ENCODE measurements at places on chromosomes 11 and 22. TPM values are rescaled to one million over a fixed set of nuclear protein-coding genes. Genes with fewer than 3 reads are reported as not detected.

ASPHD2 gene
- 1.4 TPM for total RNA-seq

KREMEN1 gene
- 23.8 TPM for total RNA-seq

LDHAL6A gene
- not detected for total RNA-seq

SOX10 gene
- total RNA-seq, result not detected

CCDC81 gene
- 1.6 TPM for total RNA-seq

TXN2 gene
- 60.3 TPM for total RNA-seq

SYCE3 gene
- total RNA-seq, result not detected

CSRP3 gene
- total RNA-seq, result not detected

ST14 gene
- total RNA-seq, result 49.1 TPM

PIK3C2A gene
- total RNA-seq, result 111 TPM

OSBP2 gene
- total RNA-seq, result 1.3 TPM

IL17REL gene
- total RNA-seq, result not detected

TYR gene
- not detected for total RNA-seq

DNA sequence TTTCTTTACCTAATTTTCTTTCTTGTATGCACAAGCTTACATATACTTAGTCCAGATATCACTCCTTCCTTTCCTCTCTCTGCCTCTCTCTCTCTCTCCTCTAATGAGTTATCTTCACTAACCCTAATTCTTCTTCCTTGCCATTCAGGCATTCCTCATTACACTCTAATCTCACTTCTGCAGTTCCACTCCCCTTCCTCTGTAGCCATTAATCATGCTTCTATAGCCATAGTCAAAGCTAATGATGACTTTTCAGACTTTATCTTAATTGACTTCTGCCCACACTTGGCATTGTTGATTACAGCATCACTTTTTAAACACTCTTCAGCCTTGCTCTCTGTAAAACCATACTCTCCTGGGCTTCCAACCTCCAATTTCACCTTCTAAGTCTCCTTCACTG, 35.3 kb upstream of the SC5D start:
- no peak for DNase-seq

GRCh38 chr11:95241681-95242081, 10.7 kb upstream of the SESN3 start:
- no peak for DNase-seq

DNA sequence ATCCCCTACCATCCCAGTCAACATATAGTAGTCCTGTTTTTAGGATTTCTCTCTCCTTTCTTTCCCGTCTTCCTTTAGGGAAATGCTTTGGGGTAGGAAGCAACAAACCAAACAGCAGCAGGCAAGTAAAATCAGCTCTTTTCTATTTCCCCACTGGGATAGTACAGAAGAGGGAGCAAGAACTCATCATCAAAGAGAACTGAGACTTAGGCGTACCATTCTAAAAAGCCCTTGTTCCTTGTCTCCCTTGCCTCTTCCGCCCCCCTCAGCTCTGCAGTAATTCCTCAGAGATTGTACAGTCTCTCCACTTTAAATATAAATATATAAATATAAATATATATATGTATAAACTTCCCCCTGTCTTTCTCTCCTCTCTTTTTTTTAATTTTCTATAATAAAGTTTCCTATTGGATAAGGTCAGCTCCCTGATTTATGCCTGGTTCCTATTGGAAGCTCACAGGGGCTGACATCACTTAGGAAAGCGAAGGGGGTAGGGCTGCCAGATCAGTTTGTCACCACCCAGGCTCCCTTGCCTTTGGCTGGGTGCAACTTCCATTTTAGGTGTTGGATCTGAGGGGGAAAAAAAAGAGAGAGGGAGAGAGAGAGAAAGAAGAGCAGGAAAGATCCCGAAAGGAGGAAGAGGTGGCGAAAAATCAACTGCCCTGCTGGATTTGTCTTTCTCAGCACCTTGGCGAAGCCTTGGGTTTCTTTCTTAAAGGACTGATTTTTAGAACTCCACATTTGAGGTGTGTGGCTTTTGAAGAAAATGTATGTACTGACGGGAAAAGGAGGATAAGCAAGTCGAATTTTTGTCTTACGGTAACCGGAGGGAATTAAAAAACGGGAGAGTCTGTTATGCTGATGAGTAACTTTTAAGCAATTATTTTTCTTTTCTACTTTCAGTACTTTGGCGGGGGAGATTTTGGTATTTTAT, at the start of gene CTNND1:
CTNND1 (plus strand) TSS at position 502 of the 934 bp plus-strand sequence. CDS start 29,677 bp downstream, outside the sequence.
- no peak for DNase-seq

- DNase-seq, result no peak
Measured at GRCh38 chr11:15967166-15967565, 389.2 kb downstream of the SOX6 start.

DNA sequence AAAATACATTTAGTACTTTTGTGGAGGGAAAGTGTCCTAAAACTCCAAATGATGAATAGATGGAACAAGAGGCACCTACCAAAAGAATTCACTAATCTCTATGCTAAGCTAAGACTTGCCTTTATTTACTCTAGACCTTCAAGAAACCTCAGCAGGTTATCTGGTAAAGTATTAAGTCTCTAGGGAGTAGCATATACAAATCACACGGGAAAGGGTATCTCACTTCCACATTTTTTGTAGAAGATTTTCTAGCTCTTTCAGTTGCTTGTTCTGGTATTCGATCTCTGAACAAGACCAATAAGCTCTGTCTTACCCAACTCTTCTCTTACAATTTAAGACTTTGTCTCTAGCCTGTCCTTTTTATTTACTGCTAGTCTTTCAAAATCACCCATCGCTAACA, 18.1 kb upstream of the CADM1 start:
- DNase-seq, result no peak

- DNase-seq, result no peak
Measured at GRCh38 chr11:113382121-113382520, 5.5 kb upstream of the ANKK1 start.

- DNase-seq, result no peak
Measured at GRCh38 chr22:17047656-17048055, 37.1 kb upstream of the IL17RA start.

GRCh38 chr11:132717824-132718223, 814.5 kb downstream of the OPCML start:
- no peak for DNase-seq

DNA sequence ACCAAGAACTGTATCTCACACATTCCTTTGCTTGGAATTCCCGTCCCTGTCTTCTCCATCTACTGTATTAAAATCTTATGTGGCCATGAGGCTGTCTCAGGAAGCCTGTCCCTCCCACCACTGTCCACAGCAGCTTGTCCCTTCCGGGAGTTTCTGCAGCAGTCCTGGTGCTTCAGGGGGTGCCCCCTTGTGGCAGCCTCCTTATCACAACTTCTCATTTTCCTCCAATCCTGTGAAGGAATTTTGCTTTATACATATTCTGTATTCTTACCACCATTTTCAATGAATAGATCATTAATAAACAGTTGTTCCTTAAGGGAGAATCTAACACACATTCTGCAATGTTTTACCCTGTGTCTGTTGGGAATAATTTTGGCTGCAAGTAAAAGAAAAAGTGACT, 220.4 kb upstream of the RAG2 start:
- DNase-seq, result no peak

DNA sequence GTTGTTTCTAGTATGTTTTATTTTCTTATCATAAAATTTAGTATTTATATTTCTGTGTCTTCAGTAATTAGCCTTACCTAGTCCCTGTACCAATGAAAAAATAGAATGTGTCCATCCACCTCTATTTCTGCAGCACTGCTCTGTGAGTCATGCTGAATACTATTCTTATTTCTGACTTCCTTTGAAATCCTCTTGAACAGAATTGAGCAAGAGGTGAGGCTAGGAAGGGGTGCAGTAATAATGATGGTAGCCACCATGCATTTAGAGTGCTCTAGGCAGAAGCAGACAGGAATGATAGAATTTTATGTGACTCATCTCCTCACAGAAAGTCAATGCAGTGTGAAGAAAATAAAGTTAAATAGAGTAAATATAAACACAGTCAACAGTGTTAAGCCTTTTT, 60.0 kb downstream of the OR10A6 start:
- DNase-seq, result no peak

- no peak for DNase-seq
Measured at GRCh38 chr22:33984656-33985285, 64.5 kb upstream of the LARGE1 start.

GRCh38 chr11:20337526-20338154, 25.9 kb upstream of the HTATIP2 start:
- DNase-seq, result no peak

DNA sequence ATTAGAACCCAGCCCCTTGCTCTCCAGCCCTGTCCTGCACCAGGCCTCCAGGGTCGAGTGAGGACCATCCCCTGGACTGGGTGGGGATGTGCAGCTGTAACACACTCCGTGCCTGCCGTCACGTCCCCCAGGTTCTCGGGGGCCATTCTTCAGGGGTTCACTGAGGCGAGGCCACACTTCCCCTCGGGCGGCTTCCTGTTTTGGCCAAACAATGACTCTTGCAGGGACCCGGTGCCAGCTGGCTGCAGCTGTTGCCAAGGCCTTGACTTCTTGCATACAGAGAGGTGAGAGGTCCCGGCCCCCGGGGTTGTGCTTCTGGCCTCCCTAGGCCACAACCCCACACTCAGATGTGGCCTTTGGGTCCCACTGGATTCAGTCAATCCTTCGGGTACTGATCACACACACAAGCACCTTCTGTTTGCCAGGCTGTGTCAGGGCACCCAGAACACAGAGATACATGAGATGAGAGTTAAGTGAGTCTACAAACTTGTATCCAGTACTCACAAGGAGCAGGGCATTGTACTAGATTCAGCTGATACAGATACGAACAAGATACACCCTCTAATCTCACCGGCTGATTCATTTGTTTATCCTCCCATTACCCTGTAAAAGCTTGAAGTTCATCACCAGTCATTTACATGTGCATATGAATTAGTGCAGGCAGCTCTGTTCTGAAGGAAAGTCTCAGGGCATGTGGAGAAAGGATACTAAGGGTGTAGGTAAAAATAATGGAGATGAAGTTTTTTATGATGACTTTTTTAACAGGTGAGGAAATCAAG, 32.9 kb downstream of the LRRC32 start:
- DNase-seq, result no peak

GRCh38 chr11:9615031-9615451, 41.6 kb downstream of the WEE1 start:
- no peak for DNase-seq

GRCh38 chr22:25051073-25051472, 98.6 kb downstream of the KIAA1671 start:
- DNase-seq, result no peak

- no peak for DNase-seq
Measured at GRCh38 chr11:68783216-68783821, 32.0 kb upstream of the TESMIN start.

DNA sequence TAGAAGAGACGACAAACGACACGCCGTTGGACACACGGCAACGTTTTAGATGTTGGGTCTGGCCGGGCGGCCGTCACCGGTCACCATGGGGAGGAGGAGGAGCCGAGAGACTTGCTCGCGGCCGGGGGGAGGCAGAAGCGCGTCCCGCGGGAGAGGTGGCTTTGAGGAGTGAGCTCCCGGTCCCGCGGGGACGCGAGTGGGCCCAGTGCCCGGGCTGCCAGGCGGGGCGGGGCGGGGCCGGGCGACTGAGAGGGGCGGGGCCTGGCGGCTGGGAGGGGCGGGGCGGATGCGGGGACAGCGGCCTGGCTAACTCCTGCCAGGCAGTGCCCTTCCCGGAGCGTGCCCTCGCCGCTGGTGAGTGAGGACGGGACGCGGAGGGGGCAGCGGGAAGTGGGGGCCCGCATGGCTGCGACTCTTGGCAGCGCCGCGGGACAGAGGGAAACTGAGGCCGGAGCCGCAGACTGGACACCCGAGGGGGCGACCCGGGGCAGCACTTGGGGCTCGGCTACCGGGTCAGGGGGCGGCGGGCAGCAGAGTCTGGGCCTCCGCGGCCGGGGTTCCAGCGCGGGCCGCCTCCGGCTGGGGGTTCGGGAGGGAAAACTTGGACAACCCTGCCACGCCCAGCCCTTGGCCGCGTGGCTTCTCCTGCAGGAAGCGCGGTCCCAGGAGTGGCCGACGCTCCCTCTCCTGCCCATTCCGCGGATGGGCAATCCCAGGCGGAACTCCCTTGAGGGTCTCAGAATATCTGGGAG, at the start of gene TSPO:
TSPO (plus strand) TSS at position 309 of the 752 bp plus-strand sequence. CDS start 7,680 bp downstream, outside the sequence.
- no peak for DNase-seq

- no peak for DNase-seq
Measured at GRCh38 chr11:76371170-76371569, 9.8 kb downstream of the THAP12 start.

DNA sequence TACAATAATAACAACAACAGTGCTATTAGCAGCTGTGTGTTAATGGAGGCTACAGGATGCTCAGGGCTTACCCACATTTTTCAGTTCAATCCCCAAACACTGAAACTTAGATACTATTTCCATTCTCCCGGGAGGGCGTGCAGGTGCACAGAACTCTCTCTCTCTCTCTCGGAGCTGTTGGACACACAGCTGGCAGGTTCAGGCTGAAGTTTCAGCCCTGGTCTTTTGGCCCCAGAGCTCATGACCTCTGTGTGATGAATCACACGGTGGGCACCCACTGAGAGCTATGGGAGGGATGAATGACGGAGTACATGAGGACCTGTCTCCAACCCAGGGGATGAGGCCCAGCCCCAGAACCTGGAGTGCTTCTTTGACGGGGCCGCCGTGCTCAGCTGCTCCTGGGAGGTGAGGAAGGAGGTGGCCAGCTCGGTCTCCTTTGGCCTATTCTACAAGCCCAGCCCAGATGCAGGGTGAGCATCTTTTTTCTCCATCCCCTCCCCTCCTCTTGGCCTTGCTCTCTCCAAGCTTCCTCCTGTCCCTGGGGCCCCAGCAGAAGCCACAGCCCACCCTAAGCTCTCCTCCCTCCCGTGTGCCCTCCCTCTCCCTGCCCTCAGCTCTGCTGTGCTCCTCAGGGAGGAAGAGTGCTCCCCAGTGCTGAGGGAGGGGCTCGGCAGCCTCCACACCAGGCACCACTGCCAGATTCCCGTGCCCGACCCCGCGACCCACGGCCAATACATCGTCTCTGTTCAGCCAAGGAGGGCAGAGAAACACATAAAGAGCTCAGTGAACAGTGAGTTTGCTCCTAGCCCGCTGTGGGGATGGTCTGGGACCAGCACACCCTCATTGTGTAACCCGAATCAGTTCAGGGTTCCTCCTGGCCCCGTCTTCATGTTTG, 16.9 kb downstream of the CSF2RB start:
- no peak for DNase-seq

- no peak for DNase-seq
Measured at GRCh38 chr11:8259306-8259959, 4.2 kb downstream of the LMO1 start.

GRCh38 chr11:17171916-17172315, 35.9 kb downstream of the PIK3C2A start:
- no peak for DNase-seq

GRCh38 chr11:118618991-118619375, 11.6 kb downstream of the PHLDB1 start:
- DNase-seq, result no peak

DNA sequence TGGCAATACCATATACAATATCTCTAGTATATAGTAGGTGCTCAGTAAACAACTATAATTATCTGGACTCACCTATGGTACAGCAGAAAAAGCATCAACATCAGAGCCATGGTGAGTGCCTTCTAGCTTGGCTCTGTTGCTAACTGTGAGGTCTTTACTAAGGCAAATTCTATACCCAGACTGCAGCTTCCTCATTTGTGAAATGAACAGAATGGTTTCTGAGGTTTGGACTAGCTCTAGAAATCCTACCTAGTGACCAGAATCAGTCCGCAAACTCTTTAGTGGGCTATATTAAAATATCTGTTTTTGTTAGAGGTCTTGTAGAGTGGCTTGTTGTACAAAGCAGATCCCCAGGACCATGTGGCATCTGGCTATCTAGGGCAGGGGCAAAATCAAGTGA, 3.7 kb downstream of the MS4A1 start:
- DNase-seq, result no peak

GRCh38 chr22:30843245-30843644, 125.3 kb downstream of the MORC2 start:
- no peak for DNase-seq
